Muscle of leg (tissue), 16 donors: ENCODE measurements at places on chromosomes 16 and 17. TPM values are rescaled to one million over a fixed set of nuclear protein-coding genes. Genes with fewer than 3 reads are reported as not detected.

PLCG2 gene
- 4.7 TPM for total RNA-seq

CA4 gene
- total RNA-seq: 7.4 TPM

RDM1 gene
- total RNA-seq: 0.58 TPM

GRCh38 chr17:38970128-38970527 lies 2.9 kb upstream of the FBXO47 start:
- H3K4me3 ChIP-seq: no peak overlapping the region
- no peaks in the 10 kb centered on the region for H3K36me3 ChIP-seq
- no peaks in the 10 kb centered on the region for H3K27me3 ChIP-seq
- H3K27ac ChIP-seq: no peak overlapping the region
- H3K4me1 ChIP-seq: peaks cover 6% of the 10 kb centered on the region

DNA sequence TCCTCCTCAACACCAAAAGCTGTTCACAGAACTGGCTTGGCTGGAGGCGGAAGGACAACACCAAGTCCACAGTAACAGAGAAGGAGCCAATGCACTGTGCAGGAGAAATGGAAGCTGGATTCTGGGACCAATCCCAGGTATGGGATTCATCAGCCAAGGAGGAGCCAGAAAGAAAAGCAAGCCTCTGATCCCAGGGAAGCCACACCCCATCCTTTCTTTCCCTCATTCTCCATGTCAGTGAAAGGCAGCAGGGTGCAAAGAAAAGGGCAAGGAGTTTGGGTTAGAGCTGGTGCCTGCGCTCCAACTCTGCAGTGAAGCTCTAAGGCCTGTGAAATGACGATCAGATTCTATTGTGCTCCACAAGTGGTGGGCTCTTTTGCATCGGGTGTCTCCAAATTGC lies 11.0 kb downstream of the DCAKD start:
- peaks cover 43% of the 10 kb centered on the region for H3K4me1 ChIP-seq
- no peak overlapping the region for H3K27ac ChIP-seq
- no peak overlapping the region for H3K4me3 ChIP-seq
- peaks cover 13% of the 10 kb centered on the region for H3K36me3 ChIP-seq
- DNase-seq: peak; percentile 72
- no peaks in the 10 kb centered on the region for H3K27me3 ChIP-seq

- DNase-seq: no peak
- no peaks in the 10 kb centered on the region for H3K4me1 ChIP-seq
- no peaks in the 10 kb centered on the region for H3K27me3 ChIP-seq
- H3K36me3 ChIP-seq: no peaks in the 10 kb centered on the region
- no peak overlapping the region for H3K27ac ChIP-seq
- H3K4me3 ChIP-seq: no peak overlapping the region
Measured at GRCh38 chr17:66570447-66571195, 264.3 kb upstream of the CACNG5 start.

GRCh38 chr16:14024283-14024682 lies 46.8 kb upstream of the MRTFB start:
- H3K4me3 ChIP-seq: no peak overlapping the region
- H3K27ac ChIP-seq: no peak overlapping the region
- DNase-seq: no peak
- H3K4me1 ChIP-seq: peaks cover 8% of the 10 kb centered on the region
- no peaks in the 10 kb centered on the region for H3K27me3 ChIP-seq
- H3K36me3 ChIP-seq: no peaks in the 10 kb centered on the region

DNA sequence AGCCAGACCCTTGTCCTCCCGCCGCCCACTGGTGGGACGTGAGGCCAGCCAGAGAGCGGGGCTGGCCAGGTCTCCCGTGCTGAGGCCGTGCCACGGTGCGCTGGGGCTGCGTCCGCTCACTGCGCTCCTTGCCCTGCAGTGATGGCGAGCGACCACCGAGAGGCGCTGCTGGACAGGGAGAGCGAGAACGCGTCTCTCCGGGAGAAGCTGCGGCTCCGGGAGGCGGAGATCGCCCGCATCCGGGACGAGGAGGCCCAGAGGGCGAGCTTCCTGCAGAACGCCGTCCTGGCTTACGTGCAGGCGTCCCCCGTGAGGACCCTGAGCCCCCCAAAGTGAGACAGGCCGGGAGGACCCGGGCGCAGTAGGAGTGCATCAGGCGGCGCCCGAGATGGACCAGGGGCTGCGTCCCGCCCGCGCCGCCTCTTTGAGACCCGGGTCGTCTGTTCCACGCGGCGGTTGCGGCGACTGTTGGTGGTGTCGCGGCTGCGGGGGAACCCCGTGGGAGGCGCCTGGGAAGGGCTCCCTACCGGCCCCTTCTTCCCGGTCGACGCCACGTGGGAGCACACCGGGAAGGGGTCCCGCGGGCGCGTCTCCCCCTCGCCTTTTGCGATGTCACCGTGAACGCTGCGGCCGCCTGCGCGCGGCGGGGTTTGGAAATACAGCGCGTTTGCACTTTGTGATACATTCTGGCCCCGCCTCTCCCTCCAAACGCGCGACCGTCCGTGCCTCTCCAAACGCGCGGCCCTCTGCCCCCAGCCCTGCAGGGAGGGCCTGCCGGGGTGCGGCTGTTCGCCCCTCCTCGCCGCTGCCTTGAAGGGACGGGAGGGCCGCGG lies 792 bp upstream of the RAC3 start:
- peak overlapping the region; percentile 49 for H3K4me3 ChIP-seq
- H3K27ac ChIP-seq: peak overlapping the region; percentile 55
- H3K36me3 ChIP-seq: peaks cover 8% of the 10 kb centered on the region
- DNase-seq: peak; percentile 82

GRCh38 chr16:55035956-55036355 lies 105.3 kb downstream of the IRX5 start:
- no peak overlapping the region for H3K4me3 ChIP-seq
- no peak overlapping the region for H3K27ac ChIP-seq
- H3K36me3 ChIP-seq: no peaks in the 10 kb centered on the region
- peaks cover 10% of the 10 kb centered on the region for H3K27me3 ChIP-seq
- peaks cover 18% of the 10 kb centered on the region for H3K4me1 ChIP-seq

DNA sequence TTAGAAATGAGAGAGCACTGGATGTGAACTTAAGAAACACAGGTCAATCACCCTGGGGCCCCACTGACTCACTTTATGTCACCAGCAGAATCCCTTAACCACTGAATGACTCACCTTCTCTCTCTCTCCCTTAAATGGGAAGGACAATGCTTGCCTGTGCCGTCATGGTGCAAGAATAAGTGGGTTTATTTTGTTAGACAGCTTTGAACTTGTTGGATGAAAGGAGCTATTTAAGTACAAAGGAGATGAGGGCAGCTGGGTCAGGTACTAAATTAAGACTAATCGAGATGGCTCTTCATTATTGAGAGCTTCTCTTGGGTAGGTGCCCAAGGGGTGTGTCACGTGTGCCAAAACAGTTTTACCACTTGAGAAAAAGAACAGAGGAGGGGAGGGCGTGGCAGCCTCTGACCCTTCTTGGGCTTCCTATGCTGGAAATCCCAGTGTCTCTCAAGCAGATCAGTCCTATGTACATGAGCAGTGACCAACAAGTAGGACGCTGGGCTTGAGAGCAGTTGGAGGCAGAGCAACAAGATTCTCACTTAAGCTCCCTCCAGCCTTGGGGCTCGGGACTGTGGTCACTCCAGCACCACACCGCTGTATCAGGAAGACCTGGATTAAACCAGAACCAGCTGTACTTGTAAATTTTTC lies 6.7 kb upstream of the KRT31 start:
- peaks cover 4% of the 10 kb centered on the region for H3K27me3 ChIP-seq
- DNase-seq: peak; percentile 8
- H3K27ac ChIP-seq: no peak overlapping the region
- H3K4me1 ChIP-seq: no peaks in the 10 kb centered on the region
- no peaks in the 10 kb centered on the region for H3K36me3 ChIP-seq

DNA sequence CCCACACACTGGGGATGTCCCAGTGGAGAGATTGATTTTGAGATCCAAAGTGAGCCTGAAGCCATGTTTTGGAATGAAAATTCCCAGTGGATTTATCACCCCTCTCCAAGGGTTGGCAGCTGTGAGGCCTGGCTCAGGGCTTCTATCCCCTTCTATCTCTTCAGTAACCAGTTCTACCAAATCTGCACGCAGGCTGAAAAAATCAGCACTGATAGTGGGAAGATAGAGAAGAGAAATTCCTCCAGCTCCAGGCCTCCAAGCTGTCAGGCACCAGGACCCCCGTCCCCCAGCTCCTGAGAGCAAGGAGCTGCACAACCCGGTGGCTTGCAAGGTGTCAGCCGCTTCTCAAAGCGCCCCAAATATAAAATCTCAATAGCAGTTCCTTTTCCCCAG lies 1.0 kb downstream of the FLOT2 start:
- peaks cover 25% of the 10 kb centered on the region for H3K4me1 ChIP-seq
- peak overlapping the region; percentile 85 for H3K27ac ChIP-seq
- peaks cover 3% of the 10 kb centered on the region for H3K36me3 ChIP-seq
- no peak for DNase-seq
- H3K4me3 ChIP-seq: peak overlapping the region; percentile 78
- H3K27me3 ChIP-seq: no peaks in the 10 kb centered on the region

GRCh38 chr16:30893417-30893743 lies 497 bp downstream of the BCL7C start:
- peak; percentile 37 for DNase-seq
- peaks cover 46% of the 10 kb centered on the region for H3K4me1 ChIP-seq
- peak overlapping the region; percentile 94 for H3K4me3 ChIP-seq
- H3K27me3 ChIP-seq: no peaks in the 10 kb centered on the region
- peaks cover 30% of the 10 kb centered on the region for H3K36me3 ChIP-seq
- H3K27ac ChIP-seq: peak overlapping the region; percentile 87

GRCh38 chr17:76048025-76048605 lies 21.0 kb upstream of the EVPL start:
- no peaks in the 10 kb centered on the region for H3K27me3 ChIP-seq
- H3K36me3 ChIP-seq: peaks cover 81% of the 10 kb centered on the region
- DNase-seq: no peak
- no peak overlapping the region for H3K4me3 ChIP-seq

DNA sequence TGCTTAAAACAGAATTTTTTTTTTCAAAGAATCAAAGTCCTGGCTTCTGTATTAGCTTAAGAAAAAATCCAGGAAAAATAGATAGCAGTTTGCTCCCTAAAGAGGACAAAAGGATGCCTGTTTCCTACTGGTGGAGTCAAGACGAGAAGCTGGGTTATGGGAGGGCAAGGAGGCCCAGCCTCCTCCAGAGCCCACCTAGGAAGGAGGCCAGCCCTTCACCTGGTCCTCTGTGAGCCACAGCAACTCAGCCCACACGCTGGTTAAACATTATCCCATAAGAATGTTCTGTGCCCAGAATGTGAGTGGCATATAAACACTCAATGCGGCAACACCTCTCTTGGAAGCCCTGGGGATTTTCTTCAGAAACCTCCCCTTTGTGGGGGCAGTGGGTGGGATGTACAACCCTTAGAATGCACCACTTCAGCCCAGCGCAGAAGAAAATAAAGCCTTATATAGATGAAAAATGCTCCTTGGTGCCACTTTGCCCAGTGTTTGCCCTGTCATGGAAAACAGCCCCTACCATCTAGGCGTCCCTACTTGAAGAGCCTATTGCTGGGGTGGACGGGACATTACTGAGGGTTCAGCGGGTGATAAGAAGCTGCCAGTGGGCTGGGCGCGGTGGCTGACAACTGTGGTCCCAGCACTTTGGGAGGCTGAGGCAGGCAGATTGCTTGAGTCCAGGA lies 48.0 kb downstream of the TEKT5 start:
- no peak overlapping the region for H3K4me3 ChIP-seq
- no peaks in the 10 kb centered on the region for H3K27me3 ChIP-seq
- no peaks in the 10 kb centered on the region for H3K4me1 ChIP-seq
- no peaks in the 10 kb centered on the region for H3K36me3 ChIP-seq
- DNase-seq: no peak
- H3K27ac ChIP-seq: no peak overlapping the region

- peak; percentile 43 for DNase-seq
- H3K4me1 ChIP-seq: peaks cover 6% of the 10 kb centered on the region
- H3K36me3 ChIP-seq: no peaks in the 10 kb centered on the region
- no peak overlapping the region for H3K27ac ChIP-seq
Measured at GRCh38 chr16:700684-701584, 4.7 kb downstream of the FBXL16 start.

DNA sequence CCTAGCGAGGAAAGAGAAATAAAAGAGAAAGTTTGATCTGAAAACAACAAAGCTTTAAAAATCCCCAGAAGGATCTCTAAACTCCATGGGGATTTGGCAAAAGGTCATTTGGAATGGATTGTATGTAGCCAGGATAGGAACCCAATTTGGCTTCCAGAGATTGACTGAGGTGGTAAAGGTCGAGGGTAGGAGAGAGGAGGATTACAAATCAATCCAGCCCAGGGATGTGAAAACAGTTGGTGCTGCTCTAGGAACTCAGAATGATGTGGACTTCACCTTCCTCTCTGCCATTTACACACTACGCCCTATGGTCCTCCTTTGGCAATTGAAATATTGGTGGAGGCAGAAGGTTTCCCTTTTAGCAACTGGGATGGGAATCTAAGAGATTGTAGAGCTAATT lies 18.8 kb upstream of the SMIM36 start:
- peaks cover 2% of the 10 kb centered on the region for H3K4me1 ChIP-seq
- no peak for DNase-seq
- no peak overlapping the region for H3K4me3 ChIP-seq
- no peak overlapping the region for H3K27ac ChIP-seq
- no peaks in the 10 kb centered on the region for H3K36me3 ChIP-seq

GRCh38 chr16:3971261-3971660 lies 90.7 kb upstream of the CREBBP start:
- peaks cover 6% of the 10 kb centered on the region for H3K4me1 ChIP-seq
- H3K27ac ChIP-seq: no peak overlapping the region
- DNase-seq: no peak

DNA sequence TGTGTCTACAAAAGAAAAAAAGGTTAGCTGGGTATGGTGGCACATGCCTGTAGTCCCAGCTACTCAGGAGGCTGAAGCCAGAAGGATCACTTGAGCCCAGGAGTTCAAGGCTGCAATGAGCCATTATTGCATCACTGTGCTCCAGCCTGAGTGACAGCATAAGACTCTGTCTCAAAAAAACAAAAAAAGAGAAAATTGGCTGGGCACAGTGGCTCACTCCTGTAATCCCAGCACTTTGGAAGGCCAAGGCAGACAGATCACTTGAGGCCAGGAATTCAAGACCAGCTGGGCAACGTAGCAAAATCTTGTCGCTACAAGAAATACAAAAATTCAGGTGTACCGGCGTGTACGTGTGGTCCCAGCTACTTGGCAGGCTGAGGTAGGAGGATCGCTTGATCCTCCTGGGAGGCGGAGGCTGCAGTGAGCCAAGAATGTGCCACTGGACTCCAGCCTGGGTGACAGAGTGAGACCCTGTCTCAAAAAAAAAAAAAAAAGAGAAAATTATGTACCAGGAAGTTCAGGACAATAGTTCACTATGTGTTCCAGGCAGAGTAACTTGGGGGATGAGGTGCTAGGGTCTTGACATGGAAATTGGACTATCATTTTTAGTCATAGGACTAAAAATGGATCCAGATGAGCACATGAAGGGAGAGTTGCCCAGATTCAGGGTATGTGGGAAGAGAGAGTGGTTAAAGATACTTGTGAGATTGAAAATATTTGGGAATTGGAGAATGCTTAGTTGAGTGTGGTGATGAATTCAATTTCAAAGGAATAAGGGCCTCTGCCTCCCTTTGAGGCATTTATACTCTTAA lies 11.0 kb downstream of the ALDH3A2 start:
- DNase-seq: no peak
- H3K4me3 ChIP-seq: no peak overlapping the region
- peaks cover 64% of the 10 kb centered on the region for H3K36me3 ChIP-seq
- H3K27ac ChIP-seq: no peak overlapping the region
- no peaks in the 10 kb centered on the region for H3K4me1 ChIP-seq
- H3K27me3 ChIP-seq: no peaks in the 10 kb centered on the region
